ENCODE measurements at places on chromosomes 5 and 9. TPM values are rescaled to one million over a fixed set of nuclear protein-coding genes. Genes with fewer than 3 reads are reported as not detected.

Gene FGF1
- not detected for total RNA-seq

DNA sequence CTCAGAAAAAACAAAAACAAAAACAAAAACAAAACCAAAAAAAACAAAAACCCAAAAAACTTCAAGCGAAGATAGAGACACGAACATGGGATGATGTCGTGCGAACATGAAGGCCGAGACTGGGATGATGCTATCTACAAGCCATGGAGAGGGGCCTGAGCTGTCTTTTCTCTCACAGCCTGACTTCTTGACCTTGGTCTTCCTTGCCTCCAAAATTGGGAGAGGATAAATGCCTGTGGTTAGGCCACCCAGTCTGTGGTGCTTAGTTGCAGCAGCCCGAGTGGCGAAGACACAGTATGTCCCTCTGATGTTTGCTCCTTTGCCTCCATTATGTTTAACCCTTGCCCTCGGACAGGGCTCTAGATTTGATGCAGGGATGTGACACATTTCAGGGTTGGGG lies 130.4 kb upstream of the BASP1 start:
- no peak for DNase-seq

DNA sequence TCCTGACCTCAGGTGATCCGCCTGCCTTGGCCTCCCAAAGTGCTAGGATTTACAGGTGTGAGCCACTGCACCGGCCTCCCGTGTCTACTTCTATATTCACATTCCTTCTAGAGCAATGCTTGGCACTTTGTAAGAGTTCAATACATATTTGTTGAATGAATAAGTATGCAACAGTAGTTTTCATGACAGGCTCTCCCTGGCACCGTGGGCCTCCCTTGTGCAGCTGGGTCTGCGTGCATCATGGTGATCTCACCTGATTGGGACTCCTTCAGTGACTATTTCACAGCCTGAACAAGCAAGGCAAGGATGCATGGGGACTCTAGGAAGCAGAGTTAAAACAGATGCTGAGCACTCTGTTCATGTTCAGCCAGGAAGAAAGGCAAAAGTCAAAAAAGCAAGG lies 6.8 kb upstream of the ZBTB34 start:
- no peak for DNase-seq

Gene C1QTNF3
- 1.1 TPM for total RNA-seq

- no peak for DNase-seq
These were observed 67.9 kb downstream of the IQGAP2 start for GRCh38 chr5:76470976-76471375.

GRCh38 chr5:77235846-77236721 lies 25.6 kb downstream of the PDE8B start:
- DNase-seq: no peak

DNA sequence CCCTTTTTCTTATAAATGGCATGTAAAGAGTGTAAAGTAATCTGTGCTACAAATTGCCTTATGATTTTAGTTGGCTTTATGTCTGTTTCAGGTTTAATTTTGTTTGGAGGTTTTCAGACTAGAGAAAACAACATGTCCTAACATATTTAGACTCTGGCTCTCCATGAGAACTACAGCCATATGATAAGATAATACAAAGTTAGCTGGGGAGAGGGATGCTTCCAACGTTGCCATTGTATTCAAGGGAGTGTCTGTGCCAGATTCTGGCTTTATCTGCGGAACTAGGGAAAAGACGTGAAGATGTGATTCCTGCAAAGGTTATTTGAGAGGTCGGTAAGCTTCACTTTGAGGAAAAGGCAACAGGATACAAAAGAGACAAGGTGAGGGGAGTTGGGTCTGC lies 140.0 kb upstream of the OTULINL start:
- no peak for DNase-seq

GRCh38 chr9:116944714-116945534 lies 257.8 kb downstream of the TRIM32 start:
- DNase-seq: no peak

DNA sequence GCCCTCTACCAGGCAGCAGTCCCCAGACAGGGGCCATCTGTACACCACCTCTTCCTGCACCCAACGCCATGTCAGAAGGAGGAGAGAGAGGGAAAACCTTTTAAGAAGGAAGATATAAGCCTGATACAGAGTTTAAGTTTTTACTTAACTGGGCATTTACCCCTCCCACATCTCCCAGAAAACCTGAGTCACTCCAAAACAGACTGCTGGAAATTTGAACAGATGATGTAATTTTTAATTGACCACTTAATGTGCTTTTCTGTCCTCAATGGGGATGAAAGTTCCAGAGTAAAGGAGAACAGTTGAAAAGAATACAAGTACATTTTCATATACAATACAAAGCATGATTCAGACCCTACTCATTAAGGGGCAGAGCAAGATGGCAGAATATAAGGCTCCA lies 63.9 kb downstream of the TTC39B start:
- DNase-seq: no peak

Gene CCDC183
- total RNA-seq: 0.38 TPM

- DNase-seq: no peak
These were observed 5.5 kb upstream of the SHB start for GRCh38 chr9:38074441-38074961.

Gene TAF11L10
- not detected for total RNA-seq

Gene EFCAB9
- total RNA-seq: not detected

Gene LRRC19
- total RNA-seq: not detected

Gene TRIM14
- 55.0 TPM for total RNA-seq

DNA sequence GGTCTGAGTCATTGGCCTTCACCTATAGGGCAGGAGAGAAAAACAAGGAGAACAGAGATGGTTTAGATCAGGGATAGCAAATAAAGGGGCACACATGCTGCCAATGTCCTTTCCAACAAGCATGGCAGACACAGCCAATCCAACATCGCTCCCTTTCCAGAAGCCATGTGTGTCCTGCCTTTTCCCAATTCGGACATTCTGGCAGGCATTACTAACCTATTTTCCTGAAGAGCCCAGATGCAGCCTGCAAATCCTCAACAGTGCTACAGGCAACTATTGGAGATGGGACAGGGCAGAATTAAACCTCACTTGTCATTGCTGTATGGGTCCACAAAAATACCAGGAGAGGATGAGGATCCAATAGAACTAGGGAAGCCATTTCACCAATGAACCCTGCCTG lies 12.8 kb downstream of the PCDH1 start:
- DNase-seq: no peak

Measured in activated naive CD4-positive, alpha-beta T cell treated with anti-CD3 and anti-CD28 coated beads for 36 hours (primary cell).